ENCODE measurements at places on chromosomes 6 and 20.

DNA sequence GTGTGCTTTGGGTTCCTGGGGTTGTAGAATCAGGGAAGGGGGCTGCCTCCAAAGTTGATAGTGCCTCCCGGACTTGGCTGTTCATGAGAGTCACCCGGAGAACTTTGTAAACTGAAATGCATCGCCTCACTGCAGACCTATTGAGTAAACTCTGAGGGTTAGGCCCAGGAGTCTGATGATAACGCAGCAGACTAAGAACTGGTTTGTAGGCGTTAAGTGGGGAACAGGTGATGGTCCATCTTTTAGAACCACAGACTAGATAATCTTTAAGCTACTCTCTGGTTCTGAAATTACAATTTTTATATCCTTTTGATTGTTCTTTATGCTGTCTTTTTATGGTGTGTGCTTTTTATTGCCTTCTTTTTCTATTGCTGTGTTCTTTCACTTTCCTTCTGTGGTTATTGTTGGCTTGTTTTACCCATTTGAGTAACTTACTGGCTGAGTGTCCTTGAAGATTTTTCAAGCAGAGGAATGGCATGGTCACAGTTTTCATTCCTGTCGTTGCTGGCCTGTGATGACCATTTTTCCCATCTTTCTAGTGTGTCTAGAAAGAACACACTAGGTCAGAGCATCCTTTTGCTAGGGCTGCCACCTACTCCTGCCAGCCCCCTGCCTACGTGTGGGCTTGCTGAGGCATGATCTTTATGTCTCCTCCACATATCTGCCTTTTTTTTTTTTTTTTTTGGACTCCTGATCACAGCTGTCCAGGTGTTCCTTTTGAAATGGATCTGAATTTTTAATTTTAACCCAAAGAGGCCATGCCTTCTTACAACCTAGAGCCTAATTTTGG, 30.9 kb downstream of the LRRC1 start:
- no peak for DNase-seq

DNA sequence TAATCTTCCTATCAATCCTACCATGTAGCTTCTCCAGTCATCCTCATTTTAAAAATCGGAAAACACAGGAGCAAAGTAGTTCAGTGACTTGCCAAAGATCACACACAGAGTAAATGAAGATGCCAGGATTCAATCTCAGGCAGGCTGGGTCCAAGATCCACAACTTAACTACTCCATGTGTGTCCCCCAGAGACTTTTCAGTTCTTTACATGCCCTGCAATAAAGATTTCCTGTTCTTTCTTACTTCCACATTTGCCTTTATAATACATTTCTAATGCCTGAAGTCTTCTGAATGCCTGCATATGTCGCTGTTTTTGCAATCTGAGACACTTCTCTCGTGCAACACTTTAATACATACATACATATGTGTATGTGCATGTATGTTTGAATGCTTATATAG, 121.7 kb upstream of the MARCKS start:
- no peak for DNase-seq

GRCh38 chr6:100491952-100492670, 27.4 kb upstream of the SIM1 start:
- DNase-seq: no peak

DNA sequence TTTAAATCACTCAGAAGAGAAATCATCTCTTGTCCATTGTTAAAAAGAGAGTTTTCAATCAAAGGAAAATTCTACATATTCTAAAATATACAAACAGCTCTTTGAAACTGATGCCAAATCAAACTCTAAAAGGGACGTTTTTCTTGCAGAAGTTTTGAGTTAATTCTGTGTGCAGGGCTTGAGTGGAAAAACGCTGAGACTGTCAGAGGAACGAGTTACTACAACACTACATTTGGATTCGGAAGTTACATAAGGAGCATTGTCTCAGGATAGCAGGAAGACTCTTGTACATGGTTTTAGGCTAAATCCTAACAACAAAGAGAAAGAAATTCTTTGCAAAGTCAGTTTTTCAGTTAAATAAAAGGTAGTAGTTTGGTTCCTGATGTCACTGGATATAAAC, 155.7 kb upstream of the SUPT3H start:
- DNase-seq: no peak

GRCh38 chr6:164507206-164507940, 802.0 kb downstream of the C6orf118 start:
- DNase-seq: no peak
